ENCODE measurements at places on chromosomes 13 and 19.

DNA sequence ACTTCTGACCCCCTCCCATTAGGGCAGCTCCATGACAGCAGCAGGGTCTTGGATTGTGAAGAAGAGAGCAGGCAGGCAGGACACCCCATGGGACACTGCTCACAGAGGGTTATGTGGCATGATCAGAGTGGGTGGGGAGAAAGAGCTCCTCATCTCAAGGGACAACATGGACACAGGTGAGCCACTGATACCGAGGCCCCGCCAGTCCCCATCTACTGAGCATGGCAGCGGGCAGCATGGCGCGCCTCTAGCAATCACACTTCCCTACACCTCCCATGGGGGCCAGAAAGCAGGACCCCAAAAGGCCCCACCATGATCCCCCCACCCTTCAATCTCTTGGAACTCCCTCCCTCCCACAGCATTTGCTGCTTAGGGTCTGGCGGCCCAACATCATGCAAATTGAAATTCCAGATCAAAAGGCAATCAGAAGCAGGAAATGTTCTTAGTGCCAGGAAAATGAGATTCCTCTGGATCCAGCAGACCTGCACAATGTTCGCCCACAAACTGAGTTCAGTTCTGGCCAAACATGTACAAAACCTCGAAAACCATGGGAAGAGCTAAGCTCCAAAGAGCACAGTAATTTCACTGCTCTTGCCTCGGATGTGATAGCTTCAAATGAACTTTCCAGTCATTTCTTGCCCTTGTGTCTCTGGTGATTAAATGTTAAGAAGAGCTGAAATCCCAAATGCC lies 14.8 kb downstream of the DOCK9 start:
- no peak for DNase-seq

DNA sequence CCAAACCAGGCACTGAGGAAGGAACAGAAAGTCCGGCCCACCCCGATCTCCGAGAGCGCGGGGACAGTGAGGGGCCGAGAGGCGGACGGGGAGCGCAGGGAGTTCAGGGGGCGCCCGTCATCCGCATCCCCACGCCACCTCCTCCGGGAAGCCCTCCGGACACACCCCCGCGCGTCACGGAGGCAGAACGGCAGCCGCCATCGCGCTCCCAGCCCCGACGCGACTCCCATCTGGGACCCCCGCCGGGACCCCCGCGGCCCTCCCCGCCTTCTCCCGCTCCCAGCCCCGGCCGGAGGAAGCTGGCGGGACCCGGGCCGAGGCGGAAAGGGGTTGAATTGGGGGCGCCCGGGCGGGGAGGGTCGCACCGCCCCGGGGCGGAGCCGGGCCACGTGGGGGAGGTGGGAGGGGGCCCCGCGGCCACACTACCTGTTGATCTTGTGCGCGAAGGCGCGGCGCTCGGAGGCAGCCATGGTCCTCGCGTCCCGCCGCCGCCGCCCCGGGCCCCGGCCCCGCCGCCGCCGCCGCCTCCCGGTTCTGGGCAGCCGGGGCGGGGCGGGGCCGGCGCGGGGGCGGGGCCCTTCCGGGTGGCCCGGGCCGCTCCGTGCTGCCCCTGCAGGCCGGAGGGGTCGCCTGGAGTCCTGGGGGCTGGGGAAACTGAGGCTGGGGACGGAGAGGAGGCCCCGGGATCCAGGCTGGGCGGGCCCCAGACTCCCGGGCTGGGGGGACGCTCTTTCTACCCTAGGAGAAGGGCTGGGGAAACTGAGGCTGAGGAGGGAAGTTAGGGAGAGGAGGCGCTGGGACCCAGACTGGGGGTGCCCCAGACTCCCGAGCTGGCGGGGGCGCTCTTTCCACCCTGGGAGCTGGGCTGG lies at the start of gene DOCK6:
DOCK6 (minus strand) TSS at position 554 of the 869 bp plus-strand sequence; CDS start at position 470, 84 bp downstream.
- DNase-seq: no peak

DNA sequence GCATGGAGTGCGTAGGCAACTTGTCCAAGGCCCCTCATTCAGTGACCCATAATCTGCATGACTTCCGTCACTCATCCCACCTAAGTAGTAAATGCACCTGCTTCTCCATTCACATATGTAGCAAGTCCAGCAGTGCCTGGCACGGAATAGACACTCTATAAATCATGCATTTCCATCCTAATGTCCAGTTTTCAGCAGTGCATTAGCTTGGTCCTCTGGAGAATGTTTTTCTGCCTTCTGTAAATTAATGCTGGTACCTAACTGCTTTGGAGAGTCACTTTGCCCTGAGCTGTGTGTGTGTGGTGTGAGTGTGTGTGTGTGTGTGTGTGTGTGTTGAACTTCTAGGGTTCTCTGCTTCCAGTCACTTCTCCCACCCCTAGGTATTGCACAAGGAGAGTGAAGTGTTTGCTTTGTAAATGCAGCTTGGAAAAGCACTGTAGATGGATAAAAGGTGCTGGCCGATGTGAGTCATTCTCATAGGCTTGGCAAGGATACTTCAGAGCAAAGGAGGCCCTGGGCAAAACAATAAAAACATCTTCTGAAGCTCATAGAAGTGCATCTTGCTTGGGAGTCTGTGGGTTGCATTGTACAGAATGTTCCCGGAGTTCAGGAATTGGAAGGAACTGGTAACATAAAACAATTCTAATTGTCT lies 181.8 kb downstream of the KATNAL1 start:
- no peak for DNase-seq

DNA sequence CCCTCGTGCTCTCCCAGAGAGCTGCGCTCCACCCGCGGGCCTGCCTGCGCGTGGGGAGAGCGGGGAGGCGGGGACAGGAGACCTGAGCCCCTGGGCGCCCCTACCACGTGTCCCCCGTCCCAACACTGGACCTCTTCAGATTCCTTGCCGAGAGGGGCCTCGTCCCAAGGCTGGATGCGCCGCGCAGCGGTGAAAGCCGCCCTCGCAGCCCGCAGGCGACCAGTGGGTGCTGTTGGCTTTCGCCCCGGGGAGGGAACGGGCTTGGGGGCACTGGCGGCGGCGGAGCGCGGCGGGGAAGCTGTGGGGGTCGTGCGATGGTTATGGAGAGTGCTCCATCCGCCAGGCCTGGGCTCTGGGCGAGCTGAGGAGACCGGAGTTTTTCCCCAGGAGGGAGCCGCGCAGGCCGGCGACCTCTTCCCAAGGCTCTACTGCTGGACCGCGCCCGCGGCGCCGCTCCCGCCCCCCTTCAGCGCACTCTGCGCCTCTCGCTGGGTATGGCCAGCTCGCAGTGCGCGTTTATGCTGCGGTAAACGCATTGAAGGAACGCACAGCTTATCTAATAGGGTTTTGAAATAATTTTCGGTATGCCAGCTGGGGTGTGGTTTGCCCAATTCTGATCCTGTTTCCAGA lies 17.2 kb upstream of the RNF17 start:
- no peak for DNase-seq

GRCh38 chr13:94182185-94182761 lies 297.2 kb downstream of the DCT start:
- no peak for DNase-seq

DNA sequence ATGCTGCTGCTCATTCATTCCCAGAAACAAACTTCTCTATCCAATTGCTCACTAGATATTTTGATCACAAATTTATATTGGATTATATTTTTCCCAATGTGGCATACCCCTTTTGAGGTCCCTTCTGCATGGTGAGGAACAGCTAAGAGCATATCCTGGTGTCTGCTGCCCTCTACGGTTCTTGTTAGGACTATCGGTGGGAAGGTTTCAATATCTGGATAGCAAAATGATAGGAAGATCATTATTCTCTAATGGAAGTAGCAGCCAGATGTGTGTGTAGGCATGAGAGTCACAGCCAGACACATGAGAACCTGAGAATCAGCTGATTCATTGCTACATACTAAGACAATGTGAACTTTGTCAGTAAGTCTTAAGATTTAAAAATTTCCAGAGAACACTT lies 1422.4 kb upstream of the MIR17HG start:
- DNase-seq: no peak

GRCh38 chr13:111402441-111402840 lies 82.0 kb downstream of the TEX29 start:
- no peak for DNase-seq

GRCh38 chr13:98824376-98825160 lies 72.1 kb upstream of the SLC15A1 start:
- DNase-seq: no peak

GRCh38 chr13:50320271-50320862 lies 305.1 kb downstream of the KCNRG start:
- DNase-seq: no peak

GRCh38 chr13:53250272-53250875 lies 221.8 kb downstream of the OLFM4 start:
- no peak for DNase-seq

DNA sequence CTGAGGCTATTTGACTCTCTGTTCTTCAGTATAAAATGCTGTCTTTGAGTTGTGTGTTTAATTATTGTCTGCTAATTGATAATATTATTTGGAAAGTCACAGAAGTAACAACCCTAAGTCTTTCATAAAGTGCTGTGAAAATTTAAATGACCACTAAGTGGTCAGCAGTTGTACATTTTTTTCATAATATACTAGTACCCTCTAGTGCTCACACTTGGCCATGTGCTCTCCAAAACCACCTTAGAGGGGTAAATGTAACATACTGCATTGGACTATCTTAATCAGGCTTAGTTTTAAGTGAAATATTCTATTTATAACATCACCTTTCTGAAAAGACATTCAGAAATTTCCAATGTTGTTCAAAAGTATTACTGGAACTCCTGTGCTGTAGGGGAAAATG lies 745.3 kb downstream of the GPC5 start:
- DNase-seq: no peak

DNA sequence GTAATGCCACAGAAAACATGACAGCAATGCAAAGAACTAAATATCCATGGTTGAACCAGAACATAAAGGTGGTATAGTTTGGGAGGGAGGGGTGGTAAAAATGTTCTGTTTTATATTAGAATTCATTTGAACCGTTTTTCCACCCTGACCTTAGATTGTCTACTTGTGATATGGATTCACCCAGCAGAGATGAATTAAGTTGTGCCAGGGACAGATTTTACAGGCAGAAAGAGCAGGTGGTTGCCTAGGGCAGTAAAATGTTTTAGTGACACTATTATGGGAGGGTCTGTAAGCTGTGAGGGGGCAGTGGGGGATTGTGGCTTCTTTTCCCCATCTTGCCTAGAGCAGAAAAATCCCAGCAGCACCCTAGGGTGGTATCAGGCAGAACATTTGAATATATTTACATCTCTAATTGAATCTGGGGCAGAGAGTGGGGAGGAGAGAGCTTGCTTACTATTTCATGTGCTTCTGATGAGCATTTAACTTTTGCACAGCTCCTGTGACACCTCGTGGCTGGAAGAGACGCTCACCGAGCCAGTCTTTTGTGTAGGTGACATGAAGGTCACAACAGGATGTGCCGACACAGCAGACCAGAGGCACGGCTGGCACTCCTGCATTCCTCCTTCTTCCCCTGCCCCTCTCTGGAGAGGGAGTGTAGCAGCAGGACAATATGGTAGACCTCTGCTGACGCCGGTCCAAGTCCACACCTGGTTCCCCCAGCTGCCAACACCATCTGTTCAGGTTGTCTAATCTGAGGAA lies 452.3 kb downstream of the IRS2 start:
- no peak for DNase-seq

- no peak for DNase-seq
Measured at GRCh38 chr13:32081591-32081990, 50.0 kb downstream of the FRY start.

- DNase-seq: no peak
Measured at GRCh38 chr13:49370371-49370770, 73.5 kb downstream of the CAB39L start.

- no peak for DNase-seq
Measured at GRCh38 chr19:47479701-47480503, 4.1 kb downstream of the KPTN start.

DNA sequence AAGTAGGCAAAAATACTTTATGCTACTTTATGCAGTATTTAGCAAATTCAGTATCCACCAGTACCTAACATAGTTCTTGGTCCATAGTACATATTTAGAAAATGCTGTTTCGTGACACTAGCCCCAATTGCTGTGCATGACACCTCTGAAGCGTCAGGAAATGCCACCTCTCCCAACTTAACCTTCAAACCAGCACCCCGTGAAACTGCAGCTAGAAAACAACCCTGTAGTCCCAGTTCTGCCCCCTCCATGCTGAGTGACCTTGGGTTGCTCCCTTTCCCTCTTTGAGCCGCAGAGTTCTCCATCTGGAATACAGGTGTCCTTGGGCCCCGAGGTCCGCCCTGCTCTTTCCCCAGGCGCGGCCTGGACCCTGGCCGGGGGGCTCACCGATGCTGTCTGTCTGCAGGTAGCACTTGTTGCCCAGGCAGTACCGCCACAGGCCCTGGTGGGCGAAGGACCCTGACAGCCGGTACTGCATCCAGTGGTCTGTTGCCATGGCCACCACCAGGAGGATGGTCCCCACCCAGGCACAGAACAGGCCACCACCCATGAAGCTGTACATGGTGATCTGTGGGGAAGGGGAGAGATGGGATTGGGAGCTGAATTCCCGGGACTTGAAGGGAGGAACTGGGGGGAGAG lies 773 bp downstream of the LIM2 start:
- DNase-seq: no peak

- no peak for DNase-seq
Measured at GRCh38 chr19:24033963-24034342, 53.0 kb upstream of the ZNF254 start.

DNA sequence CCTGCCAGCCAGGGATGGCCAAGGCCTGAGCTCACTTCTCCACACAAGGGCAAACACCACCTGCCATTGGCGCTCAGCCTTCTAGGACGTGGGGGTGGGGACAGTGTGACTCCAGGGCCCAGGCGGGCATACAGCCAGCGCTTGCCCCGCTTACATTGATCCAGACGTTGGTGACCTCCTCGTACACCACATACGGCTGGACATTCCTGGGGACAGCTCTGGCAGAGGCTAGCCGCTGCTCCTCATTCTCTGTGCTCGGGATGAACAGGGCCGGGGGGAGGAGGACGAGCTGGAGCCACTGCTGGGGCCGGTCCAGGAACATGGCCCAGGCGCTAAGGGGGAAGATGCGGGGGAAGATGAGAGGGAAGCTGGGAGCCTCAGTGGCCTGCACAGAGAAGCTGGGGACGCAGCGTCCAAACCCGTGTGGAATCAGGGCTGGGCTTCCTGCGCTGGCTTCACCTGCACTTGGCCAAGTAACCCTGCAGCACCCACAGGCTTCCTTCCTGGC lies 25.1 kb upstream of the MYDGF start:
- DNase-seq: no peak

DNA sequence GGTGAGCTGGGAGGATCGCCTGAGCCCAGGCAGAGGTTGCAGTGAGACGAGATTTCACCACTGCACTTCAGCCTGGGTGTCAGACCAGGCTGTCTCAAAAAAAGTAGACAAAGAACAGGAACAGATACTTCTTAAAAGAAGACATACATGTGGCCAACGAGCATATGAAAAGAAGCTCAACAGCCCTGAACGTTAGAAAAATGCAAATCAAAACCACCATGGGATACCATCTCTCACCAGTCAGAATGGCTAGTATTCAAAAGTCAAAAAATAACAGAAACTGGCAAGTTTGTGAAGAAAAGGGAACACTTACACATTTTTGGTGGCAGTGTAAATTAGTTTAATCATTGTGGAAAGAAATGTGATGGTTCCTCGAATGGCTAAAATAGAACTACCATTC lies 3.0 kb upstream of the LGALS14 start:
- DNase-seq: no peak

- DNase-seq: no peak
Measured at GRCh38 chr13:72678312-72678711, 49.1 kb downstream of the MZT1 start.

All from cortex of kidney (tissue), 1 donor.